ENCODE measurements at places on chromosomes 16 and 17.

DNA sequence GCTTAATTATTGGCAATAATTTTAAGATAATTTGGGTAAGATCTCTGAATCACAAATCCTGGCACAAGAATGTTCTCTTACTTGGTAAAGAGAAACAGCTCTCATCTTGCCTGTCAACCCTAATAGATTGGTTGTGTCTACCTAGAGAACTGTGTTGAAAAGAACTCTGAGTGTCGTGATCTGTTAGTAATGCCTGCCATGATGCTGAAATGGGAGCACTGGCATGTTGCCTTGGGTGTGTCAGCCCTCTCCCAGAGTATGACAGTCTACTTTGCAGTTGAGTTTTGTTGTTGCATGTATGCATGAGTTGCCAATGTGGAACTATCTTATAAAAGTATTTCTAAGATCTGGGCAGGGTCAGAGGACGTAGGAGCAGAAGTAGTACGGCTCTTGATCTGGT is 221.4 kb downstream of the MAF start:
- no peak for DNase-seq

- no peak for DNase-seq
Observed at GRCh38 chr16:27251541-27252205, 16.9 kb downstream of the NSMCE1 start.

DNA sequence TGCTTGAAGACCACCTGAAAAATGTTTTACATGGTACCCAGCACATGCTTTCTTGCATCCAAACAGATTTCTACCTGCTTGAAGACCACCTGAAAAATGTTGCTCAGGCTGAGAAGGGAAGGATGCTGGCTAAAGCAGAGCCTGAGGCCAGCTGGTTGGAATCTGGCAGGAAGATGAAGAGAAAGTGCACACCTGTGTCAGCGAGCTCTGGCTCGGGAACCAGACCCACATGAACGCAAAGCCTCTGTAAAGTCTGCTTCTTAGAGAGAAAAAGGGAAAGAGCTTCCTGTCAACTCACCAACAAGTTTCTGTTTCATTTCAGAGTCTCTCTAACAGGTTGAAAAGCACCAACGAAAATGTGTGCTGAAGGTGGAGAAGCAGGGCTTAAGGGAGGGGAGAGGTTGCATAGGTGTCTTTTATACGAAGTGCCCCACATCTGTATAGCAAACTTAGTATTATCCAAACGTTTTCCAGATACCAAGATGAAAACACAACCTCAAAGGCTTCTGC is 226.0 kb downstream of the TOX3 start:
- no peak for DNase-seq

- no peak for DNase-seq
Observed at GRCh38 chr17:29929006-29929532, 959 bp downstream of the SSH2 start.

DNA sequence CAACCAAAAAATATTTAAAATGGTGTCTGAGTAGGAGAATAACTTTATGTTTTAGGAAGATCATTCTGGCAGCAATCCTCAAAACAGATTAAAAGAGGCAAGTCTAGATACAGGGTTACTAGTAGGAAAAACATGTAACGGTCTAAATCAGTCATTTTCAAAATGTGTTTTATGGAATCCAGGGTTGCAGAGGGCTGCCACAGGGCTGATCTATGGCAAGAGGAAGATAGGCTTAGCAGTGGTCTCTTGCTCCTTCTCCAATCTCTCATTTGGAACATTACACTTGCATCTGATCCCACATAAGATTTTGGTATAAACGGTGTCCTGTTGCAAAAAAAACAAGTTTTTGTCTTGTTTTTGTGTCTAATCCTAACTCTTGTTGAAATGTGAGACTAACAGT is 9.2 kb downstream of the IKZF3 start:
- no peak for DNase-seq

GRCh38 chr16:20380782-20381181 is 23.8 kb downstream of the PDILT start:
- no peak for DNase-seq

Data from activated T-helper 1 cell treated with anti-CD3 and anti-CD28 coated beads, Interleukin-12 subunit alpha, Interleukin-12 subunit beta, Interleukin-2, Interleukin-4 antibody, amounts not matched to agents 30 ng/mL and 10 ng/mL and 1 ng/mL, durations not matched to agents 14 hours and 24 hours and 36 hours (primary cell).